ENCODE measurements at places on chromosomes 12 and 14.

GRCh38 chr14:31950764-31951637, 126.1 kb upstream of the ARHGAP5 start:
- no peak for DNase-seq

DNA sequence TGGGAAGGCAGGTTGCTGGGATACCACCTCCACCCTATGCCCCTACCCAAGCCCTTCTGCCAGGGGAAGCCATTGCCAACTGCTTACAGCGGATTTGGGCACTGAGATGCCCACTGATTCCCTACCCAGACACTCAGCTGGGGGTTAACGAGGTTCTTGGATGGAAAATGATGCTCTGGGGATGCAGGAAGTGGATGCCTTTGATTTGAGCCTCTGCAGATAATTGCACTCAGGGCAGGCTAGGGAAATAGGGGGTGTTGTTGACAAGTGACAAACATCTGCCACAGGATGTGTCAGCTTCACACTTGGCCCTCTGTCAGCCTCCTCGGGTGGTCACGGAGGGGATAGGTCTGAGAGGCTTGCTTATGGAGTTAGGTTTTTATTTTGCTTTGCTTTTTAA, 57.4 kb downstream of the RPH3A start:
- no peak for DNase-seq

DNA sequence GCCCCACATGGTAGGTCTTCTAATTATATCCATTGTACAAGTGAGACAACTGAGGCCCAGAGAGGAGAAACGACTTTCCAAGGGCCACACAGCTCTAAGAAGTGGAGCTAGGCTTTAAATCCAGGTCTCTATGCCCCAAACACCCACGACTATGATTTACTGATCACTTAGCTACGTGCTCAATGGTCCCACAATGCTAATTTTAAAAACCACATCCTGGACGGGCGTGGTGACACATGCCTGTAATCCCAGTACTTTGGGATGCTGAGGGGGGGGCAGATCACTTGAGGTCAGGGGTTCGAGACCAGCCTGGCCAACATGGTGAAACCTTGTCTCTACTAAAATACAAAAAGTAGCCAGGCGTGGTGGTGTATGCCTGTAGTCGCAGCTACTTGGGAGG, 8.4 kb upstream of the MLEC start:
- no peak for DNase-seq

DNA sequence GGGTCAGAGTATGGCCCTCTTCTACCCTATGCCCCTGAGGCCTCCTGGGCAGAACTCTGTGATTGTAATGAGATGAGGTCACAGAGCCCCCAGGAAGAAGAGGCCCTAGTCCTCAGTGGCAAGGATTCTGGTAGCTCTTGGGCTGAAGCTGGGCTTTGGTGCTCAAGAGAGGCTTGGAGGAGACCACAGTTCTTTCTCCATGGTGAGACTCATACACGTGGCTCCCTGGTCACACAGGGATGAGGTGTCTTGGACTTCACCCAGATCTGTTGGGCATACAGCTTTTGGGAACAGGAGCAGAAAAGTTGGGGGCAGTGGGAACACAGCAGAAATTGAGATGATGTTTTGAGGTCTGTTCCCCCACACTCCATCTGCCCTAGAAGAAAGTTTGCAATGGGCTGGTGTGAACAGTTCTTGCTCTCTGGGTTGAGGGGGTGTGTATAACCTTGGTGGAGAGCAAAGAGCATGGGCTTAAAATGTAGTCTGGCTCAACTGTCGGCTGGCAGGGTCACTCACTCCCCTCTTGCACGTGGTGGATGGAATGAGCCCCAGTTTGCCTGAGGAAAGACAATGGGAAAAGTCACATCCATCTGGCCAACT, at the start of gene KRT86:
TSS of gene KRT86 (plus strand) at position 125 of the 600 bp plus-strand sequence. CDS start 27,272 bp downstream, outside the sequence.
- no peak for DNase-seq

DNA sequence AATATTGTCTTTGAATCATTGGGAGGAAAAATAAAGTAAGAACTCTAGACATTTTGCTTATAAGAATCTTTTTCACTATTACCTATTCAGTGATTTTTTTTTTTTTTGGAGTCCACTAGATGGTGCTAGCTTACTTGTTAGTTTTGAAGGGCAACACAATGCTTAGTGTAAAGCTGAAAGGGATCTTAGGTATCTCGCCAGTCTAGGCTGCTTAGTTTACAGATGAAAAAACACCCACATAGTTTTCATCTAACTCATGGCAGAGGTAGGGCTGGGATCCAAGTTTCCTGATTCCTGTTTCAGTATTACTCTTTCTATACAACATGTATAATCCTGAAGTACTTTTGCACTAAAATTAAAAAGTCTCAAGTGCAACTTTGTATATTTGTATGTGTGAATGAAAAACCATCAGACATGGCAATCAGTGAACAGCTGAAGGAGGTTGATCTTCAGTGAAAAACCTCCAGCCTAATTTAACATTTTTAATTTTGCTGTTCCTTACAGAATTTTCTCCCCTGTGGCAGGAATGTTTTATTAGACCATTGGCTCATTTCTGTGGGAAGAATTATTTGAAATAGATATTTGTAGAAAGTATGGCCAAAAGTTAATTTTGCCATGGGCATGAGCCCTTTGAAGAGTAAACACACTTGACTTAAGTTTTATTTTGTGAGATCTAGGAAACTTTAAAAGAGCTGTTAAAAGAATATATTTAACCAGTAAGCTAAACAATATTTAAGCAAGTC, 40.7 kb downstream of the LRRIQ1 start:
- DNase-seq = no peak

DNA sequence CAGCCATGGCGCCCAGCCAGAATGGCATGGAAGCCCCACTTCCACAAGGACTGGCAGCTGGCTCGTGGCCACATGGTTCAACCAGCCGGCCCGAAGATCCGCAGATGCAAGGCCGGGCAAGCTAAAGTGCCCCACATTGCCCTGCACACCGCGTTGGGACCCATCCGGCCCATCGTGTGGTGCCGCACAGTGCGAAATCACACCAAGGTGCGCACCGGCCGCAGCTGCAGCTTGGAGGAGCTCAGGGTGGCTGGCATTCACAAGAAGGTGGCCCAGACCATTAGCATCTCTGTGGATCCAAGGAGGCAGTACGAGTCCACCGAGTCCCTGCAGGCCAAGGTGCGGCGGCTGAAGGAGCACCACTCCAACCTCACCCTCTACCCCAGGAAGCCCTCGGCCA, 15.9 kb downstream of the CDC42BPB start:
- no peak for DNase-seq

- DNase-seq = no peak
Observed at GRCh38 chr14:69483765-69484443, 624 bp upstream of the PLEKHD1 start.

GRCh38 chr14:23430723-23431085, 4.8 kb downstream of the MYH7 start:
- no peak for DNase-seq

- DNase-seq = no peak
Observed at GRCh38 chr12:127546721-127547505, 720.1 kb upstream of the TMEM132C start.

DNA sequence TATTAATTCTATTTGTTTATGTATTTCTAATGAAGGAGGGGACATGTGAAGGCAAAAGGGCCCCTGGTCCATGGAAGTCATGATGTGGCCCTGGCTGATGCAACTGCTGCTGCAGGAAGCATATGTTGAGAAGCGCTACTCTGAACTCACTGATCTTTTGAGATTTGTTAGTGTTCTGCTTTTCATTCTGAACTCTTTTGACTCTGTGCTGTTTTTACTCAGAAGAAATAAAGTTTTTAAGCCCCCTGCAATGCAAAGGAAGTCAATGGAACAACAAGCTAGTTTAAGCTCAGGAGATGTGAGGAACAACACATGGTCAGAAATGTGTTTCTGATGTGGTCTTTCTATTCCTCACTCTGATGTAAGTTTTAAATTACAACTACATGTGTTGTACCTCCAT, 88.9 kb upstream of the BTG1 start:
- DNase-seq = no peak

- no peak for DNase-seq
Observed at GRCh38 chr12:2256915-2257314, 204.1 kb downstream of the CACNA1C start.

- peak; percentile 18 for DNase-seq
Observed at GRCh38 chr12:106304001-106304421, 1.5 kb downstream of the TCP11L2 start.

DNA sequence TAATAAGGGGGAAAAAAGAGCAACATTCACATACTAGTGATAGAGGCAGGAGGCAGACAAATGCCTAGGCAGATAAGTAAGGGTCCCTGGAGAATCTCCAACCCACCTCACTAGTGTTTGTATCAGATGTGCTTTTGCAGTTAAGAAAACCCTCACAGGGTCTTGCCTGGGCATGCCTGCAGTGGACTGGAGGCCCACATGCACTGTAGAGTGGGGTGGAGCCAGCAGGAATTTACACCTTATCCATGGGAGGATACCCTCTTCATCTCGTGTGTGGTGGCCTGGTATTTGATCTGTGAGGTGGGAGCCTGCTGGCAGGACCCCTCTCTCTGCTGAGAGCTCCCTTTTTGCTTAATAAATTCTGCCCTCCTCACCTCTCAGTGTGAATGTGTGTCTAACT, 238.0 kb upstream of the SLC16A7 start:
- DNase-seq = no peak

DNA sequence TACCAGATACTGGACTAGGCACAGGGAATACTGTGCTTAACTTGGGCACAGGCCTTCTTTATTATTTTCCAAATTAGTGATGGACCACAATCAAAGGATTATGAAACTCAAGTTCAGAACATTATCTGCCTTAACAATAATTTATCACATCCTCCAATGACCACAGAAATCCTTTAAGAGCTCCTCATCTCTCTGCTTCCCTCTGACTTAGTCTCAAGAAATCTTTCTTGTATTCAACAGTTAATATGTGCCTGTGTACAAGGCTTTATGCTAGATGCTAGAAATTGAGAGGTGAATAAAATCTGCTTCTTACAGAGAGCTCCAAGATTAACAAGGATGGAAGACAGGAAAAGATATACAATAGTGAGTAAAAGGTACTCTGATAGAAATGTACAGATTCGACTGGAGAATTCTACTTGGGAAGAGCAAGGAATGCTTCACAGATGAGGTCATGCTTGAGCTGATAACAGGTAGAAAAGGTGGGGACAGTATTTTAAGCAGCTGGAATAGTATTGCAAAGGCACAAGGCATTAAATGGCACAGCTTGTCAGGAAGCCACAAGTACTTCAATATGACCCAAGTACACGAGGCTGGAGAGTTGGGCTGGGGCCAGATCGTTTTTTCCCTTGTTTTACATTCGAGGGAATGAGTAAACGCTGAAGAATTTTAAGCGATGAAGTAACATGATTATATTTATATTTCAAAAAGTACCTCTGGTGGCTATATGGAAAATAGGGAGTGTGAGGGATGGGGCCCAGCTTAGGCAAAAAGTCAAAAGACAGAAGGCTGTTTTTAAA, 55.1 kb upstream of the ARID2 start:
- DNase-seq = no peak

DNA sequence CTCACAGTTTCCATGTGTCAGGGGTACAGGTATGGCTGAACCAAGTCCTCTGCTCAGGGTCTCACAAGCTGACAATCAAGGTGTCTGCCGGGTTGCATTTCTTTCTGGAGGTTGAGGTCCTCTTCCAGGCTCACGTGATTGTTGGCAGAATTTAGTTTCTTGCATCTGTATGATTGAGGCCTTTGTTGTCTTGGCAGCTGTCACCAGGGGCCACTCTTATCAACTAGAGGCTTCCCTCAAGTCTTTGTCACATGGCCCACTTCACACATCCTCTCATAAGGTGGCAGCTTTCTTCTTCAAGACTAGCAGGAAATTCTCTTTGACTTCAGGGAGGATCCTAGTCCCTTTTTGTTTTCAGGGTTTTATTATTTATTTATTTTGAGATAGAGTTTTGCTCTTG, 46.0 kb upstream of the FOS start:
- DNase-seq = no peak

DNA sequence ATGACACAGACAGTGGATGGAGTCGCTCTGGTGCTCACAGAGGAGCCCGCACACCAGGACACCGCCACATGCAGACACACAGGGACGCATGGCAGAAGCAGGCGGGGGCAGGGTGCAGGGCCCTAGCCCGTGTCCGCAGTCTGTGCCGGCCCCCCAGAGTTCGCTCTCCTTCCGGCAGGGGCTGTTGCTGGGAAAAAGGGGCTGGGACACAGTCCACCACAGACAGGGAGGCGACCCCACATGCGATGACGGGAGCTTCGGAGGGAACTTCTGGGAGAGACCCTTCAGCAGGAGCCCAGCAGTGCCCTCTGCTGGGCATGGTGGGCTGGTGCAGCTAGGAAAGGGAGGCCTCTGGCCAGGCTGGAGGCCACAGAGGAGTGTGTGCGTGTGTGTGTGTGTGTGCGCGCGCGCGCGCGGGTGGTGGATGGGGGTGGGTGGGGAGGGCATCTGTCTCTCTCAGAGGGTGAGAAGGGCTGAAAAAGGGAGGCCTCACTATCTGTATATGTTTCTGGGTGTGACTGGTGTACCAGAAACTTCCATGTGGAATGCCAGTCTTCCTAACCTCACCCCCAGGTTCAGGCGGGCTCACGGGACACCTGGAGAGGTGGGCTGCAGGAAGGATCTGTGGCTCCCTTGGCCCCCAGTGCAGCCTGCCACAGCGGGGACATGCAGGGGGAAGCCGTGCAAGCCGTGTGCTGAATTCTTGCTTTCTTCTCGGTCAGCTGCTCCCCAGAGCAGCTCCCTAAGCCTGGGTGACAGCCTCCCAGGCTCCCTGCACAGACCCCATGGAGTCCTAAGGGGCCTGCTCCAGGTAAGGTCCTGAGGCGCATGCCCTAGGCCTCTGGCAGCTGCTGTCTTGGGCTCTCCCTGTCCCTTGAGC, 60.7 kb downstream of the PLEKHG3 start:
- peak; percentile 66 for DNase-seq

GRCh38 chr14:78091361-78091760, 78.8 kb upstream of the NRXN3 start:
- DNase-seq = no peak

DNA sequence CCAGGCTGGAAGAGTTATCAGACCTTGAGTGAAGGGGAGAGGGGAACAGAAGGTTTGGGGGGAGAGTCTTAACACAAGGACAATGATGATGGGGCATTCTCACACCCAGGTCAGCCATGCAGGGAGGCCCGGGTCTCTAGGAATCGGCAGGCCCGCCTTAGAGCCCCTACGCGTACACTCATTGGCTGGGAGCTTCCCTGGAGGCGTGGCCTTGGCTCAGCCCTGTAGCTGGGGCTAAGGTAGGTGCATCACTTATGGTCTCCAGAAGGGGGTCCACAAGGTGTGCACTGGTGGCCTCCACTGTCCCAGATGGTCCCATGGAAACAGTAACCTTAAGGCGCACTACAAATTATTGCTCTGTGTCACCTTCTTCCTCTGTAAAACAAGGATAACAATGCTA, 660.1 kb downstream of the MED13L start:
- DNase-seq = no peak

DNA sequence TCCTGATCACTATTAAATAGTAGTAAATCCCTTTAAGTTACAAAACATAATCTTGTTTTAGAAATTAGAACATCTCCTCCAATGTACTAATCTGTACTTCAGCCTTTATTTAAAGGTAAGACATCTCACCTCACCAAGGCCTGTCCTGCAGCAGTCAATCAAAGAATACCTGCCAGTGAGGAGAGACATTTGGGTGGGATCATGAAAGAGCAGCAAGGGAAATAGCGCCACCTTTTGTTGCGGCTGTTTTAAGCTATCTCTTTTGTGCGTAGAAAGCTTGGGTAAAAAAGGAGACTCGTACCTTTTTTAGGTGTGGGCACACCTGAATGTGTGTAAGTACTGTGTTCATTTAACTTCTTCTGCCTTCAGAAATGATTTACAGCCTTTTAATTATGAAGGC, 117.8 kb upstream of the TMTC1 start:
- no peak for DNase-seq

- no peak for DNase-seq
Observed at GRCh38 chr14:80586131-80586530, 355.4 kb downstream of the CEP128 start.

GRCh38 chr12:104219361-104219892, 3.8 kb downstream of the TXNRD1 start:
- no peak for DNase-seq
